ENCODE measurements at places on chromosomes 6 and 20.

GRCh38 chr6:143822584-143823024, 20.5 kb upstream of the LTV1 start:
- ATAC-seq = no peak

DNA sequence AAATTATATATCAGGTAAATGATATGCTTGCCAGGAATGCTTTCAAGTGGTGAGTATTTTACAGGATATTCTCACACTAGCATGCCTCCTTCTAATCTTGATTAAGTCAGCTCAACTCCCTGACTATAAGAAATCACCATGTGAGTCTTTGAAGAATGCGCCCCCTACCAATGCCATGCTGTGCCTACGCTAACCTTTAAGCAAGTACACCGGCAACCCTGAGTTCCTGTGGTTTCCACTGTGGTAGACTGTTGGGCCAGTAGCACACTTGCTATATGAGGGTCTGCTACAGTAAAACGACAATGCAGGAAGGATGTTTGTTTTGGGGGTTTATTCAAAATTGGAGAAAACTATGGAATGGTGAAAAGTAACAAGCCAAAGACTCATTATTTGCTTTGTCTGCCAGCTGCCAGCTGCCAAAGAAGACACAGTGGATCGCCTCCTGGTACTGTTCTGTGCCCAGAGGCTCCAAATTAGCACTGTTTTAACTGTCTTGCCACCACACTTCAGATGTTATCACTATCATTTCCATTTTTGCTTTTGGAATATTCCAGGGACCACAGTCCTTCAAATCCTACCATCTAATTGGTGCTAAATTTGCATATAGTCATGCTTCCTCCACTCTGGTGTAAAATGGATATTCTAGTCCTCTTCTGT, 333.5 kb downstream of the RNGTT start:
- ATAC-seq = no peak

GRCh38 chr6:75281653-75282052, 2.9 kb downstream of the TMEM30A start:
- ATAC-seq = no peak

DNA sequence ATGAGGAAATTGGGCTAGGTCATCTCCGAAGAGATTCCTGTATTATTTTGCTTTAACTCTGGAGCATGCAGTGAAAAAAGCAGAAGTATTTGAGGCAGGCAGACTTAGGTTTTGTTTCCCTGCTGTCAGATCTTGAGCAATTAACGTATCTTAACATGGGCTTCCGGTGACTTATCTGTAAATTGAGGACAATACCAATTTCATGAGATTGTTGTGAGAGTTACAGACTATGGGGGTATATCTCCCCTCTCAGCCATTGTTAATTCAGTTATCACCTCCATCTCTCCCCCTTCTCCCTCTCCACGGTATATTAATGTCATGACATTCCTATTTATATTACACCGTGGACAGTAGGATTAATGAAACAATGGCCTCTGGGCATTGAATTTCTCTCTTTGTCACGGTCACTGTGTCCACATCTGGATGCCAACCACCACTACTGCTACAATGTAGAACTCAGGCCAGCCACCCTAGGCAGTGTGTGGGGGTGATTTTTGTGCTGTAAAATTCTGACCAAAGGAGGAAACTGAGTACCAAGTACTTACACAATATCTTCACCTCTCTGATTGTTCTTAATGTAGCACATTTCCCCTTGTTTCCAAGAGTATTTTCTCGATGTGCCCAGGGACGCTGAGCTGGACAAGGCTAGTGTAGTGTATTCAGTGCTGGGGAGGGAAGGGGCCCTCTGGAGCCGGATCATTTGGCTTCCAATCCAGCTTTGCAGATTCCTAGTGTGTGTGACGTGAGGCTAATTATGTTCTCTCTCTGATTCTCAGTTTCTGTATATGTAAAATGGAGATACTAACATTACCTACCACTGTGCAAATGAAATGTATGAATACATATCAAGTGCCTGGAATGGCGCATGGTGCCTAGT, 77.2 kb downstream of the GCNT2 start:
- ATAC-seq = no peak

DNA sequence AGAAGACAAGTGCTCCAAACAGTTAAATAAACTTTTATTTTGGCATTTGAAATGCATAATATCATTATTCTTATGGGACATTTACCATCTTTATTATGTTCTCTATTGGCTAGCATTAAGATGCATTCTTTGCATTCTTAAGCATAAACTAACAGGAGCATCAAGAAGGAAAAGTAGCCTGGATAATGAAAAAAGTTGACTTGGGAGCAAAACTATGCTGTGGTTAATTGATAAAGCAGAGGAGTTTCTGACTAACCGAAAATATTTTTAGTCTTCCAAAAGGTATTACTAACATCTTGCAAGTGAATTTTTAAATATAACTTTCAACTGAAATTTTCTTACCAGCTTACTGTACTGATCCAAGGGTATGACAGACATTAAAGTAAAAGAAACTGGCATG, 140.3 kb downstream of the FLRT3 start:
- no peak for ATAC-seq

GRCh38 chr20:58058421-58059259, 169.8 kb downstream of the ANKRD60 start:
- ATAC-seq = no peak

DNA sequence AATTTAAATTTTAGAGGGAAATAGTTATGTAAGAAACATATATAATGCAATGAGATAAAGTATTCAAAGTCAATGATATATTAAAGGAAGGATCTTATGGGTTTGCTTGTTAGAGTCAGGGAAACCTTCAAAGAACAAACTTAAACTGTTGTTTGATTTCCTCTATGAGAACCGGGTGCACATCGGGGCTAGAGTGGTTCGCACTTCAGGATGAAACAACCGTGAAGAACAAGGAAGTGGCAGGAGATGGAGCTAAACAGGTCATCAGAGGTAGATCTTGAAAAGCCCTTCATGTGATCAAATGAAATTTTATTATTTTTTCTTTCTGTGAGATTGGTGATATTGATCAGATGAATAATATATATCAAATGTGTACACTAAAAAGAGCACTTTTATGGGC, 951.9 kb upstream of the FLRT3 start:
- no peak for ATAC-seq

DNA sequence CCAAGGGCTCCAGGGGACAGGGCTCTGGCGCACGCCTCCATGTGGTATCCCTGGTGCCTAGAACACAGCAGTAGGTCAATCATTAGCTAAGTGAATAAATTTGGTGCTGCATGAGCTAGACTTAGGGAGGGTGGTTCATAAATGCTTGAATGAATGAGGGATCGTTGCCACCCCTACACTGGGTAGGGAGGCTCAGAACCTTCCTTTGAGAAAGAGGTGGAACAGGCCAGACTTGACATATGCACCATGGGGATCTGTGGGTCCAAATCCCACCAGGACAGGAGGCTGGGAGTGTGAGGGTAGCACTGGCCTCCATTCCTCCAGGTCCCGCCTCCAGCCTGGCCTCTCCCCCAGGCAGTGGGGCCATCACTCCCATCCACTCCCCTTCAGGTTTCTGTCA, 13.8 kb downstream of the TEAD3 start:
- ATAC-seq = no peak

- ATAC-seq = peak; percentile 31
Measured at GRCh38 chr20:2658414-2659354, 5.3 kb downstream of the IDH3B start.

- peak; percentile 84 for ATAC-seq
Measured at GRCh38 chr6:161168281-161168891, 105.5 kb downstream of the AGPAT4 start.

DNA sequence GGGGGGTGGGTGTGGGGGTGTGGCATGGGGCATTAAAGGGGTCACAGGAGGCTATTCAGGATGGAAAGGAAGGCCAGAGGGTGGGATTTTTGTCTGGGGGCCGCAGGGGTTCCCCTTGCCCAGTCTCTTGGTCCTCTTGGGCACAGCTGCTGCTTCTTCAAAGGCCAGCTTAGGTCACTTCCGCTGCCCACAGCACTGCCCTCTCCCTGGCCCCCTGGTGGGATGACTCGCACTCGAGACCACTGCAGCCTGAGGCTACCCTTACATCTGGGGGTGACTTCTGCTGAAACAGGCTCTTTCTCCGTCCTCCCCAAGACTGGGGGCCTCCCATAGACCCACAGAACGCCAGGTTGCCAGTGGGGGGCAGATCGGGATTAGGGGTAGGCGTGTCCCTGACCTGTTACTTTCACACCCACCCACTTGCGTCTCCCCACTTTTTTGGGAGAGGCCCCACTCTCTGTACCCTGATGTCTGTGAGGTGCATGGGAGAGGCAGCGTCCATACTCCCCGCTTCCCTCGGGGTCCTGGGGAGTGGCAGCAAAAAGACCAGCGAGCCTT, 1.3 kb downstream of the LKAAEAR1 start:
- ATAC-seq = no peak

DNA sequence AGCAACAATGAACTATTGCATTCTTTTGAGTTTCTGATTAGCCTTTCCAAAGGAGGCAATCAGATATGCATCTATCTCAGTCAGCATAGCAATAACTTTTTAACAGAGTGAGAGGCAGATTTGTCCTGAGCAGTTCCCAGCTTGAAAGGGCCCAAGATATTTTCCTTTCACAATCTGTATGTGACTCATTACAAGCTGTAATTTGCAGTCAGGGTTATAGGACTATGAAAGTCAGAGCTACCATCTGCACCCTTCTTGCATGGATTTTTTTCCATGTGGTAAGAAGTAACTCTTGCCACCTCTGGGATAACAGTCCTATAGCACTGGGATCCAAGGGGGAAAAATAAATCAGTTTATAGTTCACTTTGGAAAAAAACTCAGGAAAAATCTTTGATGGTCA, 318.2 kb upstream of the RGS17 start:
- no peak for ATAC-seq

- ATAC-seq = no peak
Measured at GRCh38 chr6:52328303-52328662, 33.7 kb upstream of the PAQR8 start.

DNA sequence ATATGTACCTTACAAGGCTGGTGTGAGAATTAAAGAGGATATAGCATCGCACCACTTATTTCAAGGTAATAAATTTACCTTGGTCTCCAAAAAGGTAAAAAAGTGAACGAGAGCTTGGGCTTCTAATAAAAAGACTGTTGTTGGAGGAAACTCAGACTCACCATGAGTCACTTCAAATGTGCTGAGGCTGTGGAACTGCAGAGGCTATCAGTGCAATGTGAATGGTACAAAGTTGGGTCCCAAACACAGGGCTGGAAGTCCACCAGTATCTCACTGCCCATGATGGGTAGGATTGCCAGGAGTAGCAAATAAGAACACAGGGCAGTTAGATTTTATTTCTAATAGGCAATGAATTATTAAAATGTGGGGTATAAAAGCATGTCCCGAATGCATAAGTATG, 200.6 kb downstream of the MAFB start:
- no peak for ATAC-seq

DNA sequence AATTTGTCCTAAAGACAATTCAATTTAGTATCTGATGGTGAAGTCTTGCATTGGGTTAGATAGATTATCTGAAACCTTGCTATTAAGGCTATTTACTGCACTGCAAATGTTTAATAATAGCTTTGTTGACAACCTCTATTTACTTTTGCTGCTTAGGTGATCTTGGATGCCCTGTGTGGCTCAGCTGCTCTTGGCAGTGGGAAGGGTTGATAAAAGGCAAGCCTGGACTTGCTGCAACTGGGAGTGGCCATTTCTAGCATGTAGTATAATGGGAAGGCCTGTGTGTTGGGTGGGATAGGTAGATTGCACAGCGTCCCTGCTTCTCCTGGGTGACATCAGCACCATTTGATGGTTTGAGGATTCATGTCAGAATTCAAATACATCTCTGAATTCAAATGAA, 49.1 kb downstream of the ARMC2 start:
- peak; percentile 62 for ATAC-seq

DNA sequence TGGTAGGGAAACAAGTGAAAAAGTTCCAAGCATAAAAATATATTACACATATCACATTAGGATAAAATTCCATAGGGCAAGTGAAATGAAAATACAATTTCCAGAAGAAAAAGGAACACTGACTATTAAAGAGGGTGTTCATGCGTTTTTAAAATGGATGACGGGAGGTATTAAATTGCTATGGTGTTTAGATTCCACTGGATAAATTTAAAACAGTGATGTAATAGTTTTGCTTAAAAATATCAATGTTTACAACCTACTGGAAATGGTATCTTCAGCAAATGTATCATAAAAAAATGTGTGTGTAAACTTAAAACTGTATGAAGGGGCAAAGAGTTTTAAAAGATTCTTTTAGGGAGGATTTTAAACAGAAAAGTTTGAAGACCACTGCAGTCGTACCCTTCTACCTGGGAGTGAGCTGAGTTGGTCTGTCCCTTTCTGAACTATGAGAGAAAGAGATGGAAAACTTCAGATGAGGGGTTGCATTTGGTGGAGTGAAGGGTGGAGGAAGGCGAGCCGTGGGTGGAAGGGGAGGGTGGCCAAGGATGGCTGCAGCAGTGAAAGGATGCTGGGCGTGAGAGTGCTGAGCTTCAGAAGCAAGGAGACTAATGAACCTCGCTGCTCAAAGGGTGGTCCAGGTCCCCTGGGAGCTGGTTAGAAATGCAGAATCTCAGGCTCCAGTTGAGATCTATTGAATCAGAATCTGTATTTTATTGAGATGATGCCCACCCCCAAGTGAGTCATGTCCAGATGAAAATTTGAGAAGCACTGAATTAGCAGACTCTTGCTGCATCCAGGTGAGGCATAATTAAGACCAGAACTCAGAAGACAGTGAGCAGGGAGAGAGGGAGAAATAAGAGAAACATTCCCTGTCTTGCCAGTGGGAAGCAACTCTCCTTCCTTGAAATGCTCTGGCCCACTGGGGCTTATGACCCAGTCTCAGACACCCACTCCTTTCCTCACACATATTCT, 54.5 kb upstream of the MRPS10 start:
- no peak for ATAC-seq

- ATAC-seq = no peak
Measured at GRCh38 chr6:68635706-68636513, 828 bp downstream of the ADGRB3 start.

DNA sequence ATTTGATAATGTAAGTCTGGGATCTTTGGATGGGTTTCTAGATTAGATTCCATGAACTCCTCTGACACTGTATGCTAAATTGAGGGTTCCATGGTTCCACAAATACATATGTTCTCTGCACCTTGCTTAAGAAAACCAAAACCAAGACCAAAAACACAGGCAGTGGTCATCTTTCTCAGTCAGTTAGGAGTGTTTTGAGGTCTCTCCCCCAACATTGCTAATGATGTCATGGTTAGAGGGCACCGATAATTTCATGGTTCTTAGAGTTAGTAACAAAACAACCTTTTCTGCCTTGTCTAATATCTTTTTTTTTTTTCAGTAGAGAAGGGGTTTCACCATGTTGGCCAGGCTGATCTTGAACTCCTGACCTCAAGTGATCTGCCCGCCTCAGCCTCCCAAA, 44.5 kb downstream of the ARID1B start:
- no peak for ATAC-seq
